Femur (tissue), 1 donor: ENCODE measurements at places on chromosomes 7 and 10.

DNA sequence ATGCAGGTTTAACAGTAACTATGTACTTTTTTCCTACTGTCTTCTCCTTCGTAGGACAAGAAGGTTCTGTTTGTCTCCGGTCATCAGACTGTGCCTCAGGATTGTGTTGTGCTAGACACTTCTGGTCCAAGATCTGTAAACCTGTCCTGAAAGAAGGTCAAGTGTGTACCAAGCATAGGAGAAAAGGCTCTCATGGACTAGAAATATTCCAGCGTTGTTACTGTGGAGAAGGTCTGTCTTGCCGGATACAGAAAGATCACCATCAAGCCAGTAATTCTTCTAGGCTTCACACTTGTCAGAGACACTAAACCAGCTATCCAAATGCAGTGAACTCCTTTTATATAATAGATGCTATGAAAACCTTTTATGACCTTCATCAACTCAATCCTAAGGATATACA is 2.4 kb downstream of the DKK1 start:
- no peak for DNase-seq

DNA sequence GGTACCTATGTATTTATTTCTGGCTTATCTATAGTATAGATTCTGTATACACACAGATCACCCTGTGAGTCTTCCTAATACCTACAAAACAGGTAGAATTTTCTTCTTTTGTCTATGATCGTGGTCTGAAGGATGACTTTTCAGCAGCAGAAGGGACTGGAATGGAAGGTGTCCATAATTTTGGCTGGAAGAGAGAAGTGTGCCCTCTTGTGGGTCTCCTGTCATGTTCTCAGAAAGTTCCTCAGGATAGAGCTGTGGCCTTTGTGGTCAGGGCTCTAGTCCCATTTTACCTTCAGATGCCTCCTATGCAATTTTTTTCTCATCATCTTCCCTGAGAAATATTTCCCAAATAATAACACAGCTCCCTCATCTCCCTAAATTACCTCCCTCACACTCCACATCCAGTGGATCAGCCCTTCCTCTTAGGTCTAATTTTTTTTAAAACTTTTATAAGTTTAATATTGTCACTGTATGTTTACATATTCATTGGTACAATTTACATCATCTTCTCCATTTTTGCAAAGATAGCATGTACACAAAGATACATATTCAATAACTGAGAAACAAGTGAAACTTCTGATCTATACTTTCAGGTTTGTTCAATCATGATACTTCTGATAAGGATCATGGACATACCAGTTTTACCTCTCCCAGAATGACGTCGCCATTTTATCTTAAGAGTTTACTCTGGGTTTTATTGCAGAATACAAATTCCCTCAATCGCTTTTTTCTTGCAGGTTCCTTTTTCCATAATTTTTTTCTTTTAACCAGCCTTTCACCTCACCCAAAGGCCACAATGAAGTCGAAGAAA is 112.7 kb downstream of the REEP3 start:
- DNase-seq = no peak

DNA sequence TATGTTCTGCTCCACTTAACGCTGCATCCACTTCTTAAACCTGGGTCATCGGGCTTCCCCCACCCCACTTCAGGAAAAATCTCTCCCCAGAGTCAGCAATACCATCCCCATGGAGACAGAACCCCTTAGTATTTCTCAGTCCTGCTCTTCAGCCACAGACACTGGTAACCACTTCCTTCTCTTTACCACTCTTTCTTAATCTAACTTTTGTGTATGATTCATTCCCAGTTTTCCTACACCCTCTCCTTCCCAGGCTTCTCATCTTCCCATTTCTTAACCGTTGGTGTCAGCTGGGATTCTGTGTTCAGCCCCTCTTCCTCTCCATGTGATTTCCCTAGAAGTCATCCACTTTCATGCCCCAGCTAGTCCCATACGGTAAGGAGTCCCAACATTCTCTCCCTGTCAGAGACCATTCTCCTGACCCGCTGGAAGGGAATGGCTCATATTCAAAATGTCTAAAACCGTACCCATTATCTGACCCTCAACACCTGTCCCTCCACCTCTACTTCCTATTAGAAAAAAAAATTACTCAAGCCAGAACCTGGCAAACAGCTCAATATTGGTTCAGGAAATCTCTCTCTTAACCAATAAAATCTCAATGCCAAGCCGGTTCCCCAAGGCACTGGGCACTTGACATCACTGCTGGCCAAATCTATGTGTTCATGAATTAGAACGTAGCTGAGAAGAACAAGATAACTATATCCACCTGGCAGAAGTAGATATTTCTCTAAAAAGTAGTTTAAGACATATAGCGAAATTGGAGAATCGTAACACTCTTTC is 89.4 kb downstream of the DGKI start:
- no peak for DNase-seq

DNA sequence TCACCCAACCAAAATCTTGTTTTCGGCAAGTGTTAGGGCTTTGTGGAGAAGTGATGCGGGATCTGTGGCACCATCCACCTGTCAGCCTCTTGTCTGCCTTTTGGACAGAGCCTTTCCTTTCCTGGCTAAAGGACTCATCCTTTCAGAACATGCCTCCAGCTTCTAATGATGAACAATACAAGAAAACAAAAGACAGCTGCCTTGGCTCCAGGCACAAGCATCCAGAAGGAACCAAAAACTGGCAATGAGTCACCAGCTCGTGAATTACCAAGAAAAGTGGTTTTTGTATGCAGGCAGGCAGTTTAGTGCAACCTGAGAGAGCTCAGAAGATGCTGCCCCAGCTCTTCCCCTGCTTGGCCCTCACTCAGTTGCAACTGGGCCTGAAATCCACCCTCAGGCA is 84.6 kb upstream of the NAMPT start:
- DNase-seq = no peak

- DNase-seq = peak; percentile 56
Measured at GRCh38 chr7:73734619-73735527, 3.7 kb downstream of the ABHD11 start.

DNA sequence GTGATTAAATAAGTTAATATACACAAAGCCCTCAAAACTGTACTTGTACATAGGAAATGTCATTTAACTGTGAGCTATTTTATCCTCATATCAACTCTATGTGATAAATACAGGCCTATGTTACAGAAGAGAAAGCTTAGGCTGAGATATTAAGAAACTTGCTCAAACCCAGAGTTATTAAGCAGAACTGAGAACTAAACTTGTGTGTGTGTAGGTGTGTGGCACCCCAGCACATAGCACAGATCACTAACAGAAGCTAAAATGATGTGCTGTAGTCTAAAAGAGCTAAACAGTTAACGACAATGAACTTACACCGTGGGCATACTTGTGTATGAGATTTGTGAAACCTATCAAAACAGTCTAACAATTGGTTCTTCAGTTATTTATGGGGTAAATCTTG is 34.5 kb downstream of the MTPN start:
- no peak for DNase-seq

GRCh38 chr7:76356115-76356514 is 2.7 kb downstream of the YWHAG start:
- DNase-seq = no peak

DNA sequence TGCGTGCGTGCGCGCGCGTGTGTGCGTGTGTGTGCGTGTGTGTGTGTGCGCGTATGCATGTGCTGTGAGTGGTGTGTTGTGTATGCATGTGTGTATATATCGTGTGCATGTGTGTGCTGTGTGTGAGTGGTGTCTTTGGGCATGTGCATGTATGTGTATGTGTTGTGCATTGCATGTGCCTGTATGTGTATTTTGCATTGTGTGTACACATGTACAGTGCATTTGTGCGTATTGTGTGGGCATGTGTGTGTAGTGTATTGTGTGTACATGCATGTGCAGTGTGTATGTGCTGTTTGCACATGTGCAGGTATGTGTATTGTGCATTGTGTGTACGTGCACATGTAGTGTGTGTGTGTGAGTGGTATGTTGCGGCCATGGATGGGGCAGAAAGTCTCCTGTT is 6.0 kb upstream of the DPYSL4 start:
- no peak for DNase-seq

DNA sequence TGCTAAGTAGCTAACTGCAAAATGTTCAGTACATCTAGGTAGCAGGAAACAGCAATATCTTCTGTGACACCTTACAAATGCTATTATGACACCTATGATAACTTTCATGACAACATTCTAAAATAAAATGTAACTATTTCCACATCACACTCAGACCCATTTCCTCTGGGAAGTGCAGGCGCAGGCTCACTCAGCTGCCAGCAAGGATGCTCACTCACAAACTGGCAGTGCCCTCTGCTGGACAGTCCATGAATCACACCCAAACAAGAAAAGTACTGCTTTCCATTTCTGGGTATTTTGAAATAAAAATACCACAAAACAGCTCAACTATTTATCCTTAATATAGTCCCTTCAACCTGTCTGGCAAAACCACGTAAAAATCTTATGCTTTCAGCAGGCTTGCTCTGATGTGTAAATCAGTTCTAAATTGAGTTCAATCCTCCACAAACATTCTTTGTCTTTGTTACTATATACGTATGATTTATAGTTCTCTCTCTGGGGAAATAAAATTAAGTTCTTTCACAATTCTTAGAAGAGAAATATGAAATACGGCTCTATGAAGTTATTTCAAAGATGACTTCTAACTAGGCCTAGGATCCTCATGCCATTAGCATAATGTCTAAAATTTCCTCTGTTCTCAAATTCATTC is 176.6 kb downstream of the PARD3 start:
- peak; percentile 90 for DNase-seq

DNA sequence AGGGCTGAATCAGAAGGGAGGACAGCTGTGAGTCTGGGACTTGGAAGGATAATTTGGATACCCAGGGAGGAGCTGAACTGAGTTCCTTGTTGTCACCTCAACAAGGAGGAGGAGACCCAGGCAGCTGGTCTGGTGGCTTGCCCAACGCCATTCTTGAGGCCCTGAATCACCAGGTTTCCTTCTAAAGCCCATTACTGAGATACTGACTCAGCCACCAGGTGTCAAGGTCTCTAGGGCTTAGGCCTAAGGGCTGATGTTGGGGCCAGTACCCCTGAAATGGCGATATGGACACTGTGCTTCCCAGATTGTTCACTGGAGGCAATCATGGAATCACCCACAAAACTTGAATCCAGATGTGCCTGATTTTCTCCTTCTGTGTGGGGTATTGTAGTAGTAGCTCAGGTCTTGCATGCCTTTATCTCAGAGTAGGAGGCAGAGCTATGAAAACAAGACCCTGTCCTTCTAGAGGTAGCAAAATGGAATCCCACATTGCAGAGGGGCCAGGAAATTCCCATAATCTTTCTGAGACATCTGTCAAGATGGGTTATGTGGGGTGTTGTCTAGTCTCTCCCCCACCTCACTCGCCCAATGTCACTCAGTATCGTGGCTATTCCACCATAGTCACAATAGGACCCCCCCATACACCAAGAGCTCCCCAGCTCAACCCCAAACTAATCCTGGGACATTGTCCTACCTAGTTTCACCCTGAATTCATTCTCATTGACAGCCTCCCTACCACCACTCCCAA is 1.8 kb upstream of the ATG9B start:
- no peak for DNase-seq

GRCh38 chr7:112060625-112061024 is 145.6 kb downstream of the DOCK4 start:
- no peak for DNase-seq

- DNase-seq = no peak
Measured at GRCh38 chr7:44103566-44103922, 601 bp upstream of the AEBP1 start.
